Fibroblast of upper back skin (primary cell): ENCODE measurements at places on chromosomes 2 and 18.

- no peak for DNase-seq
These were observed 100.3 kb downstream of the ASAP2 start for GRCh38 chr2:9306911-9307310.

DNA sequence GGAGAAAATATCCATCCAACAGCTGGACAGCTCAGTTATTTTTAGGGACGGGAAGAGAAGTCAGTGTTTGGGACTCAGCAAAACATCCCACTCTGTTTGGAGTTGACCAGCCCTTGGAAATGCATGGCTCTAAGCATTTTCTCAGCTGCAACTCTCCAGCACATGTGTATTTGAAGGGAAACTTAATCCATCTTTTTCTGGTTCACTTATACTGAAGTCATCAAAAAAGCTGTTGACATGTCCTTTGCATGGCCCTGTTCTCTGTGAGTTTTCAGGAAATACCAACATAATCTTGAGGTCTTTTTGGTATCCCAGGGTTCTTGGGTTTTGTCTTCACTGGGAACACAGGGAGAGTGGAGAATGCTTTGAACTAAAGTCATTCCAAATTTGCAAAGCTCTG, 91.9 kb upstream of the CELF4 start:
- peak; percentile 1 for DNase-seq

GRCh38 chr2:33777786-33778185, 178.7 kb upstream of the FAM98A start:
- no peak for DNase-seq

- peak; percentile 33 for DNase-seq
These were observed 303.7 kb downstream of the PTPRM start for GRCh38 chr18:7870855-7871254.

GRCh38 chr2:207621501-207622039, 3.6 kb downstream of the METTL21A start:
- no peak for DNase-seq

DNA sequence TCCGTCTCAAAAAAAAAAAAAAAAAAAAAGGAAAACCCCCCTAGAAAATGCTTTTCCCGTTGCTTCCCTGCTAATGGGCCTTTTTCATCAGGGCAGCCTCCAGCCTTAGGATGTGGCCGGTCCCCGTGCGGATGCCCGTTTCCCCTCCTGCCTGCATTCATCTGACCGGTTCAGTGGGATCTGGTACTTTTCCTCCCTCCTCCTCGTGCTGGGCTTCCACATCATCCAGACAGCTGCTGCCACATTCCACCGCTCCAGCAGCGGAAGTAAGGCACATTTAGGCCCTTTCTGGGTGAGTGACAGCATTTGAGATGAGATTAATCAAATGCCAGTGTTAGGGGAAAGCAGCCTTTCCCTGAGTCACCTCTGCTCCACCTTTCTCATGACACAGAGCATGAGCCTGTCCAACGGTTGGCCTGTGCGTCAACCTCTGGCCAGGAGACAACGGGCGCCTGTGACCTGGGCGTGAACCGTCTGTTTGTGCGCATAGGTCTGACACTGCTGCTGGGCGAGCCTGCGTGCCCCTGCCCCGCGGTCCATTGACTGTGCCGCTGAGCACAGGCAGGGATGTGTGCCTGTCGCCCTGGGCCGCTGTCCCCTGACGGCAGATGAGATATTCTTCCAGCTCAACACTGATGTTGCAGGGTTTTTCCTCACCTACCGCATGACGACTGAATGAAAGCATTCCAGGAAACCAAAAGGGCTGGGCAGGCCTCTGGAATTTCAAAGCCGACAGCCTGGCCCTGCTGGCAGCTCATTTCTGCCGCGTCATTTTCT, 174.0 kb downstream of the TGIF1 start:
- DNase-seq = peak; percentile 98

- no peak for DNase-seq
These were observed 429.2 kb downstream of the LRP1B start for GRCh38 chr2:141701618-141702017.

GRCh38 chr2:233463586-233463985, 103.0 kb downstream of the USP40 start:
- DNase-seq = no peak

GRCh38 chr18:73279498-73279897, 411.7 kb upstream of the NETO1 start:
- no peak for DNase-seq

DNA sequence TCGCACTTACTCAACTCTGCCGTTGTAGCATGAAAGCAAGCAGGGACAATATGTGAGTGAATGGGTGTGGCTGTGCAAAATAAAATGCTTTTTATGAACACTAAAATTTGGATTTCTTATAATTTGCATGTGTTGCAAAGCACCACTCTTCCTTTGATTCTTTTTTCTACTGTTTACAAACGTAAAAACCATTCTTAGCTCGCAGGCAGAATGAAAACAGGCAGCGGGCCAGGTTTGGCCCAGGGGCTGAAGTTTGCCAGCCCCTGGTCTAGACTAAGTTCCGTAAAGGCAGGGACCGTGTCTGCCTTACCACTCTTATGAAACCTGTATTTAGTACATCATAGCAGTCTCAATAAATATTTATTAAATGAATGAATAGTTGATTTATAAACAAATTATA, 83.7 kb upstream of the SPATS2L start:
- no peak for DNase-seq
